Stromal cell of bone marrow (primary cell): ENCODE measurements at places on chromosomes 16 and 17.
A peak's percentile ranks its signal among the peaks of the same experiment; 100 is the strongest.

- DNase-seq, result no peak
Measured at GRCh38 chr16:79469999-79470398, 130.5 kb downstream of the MAF start.

DNA sequence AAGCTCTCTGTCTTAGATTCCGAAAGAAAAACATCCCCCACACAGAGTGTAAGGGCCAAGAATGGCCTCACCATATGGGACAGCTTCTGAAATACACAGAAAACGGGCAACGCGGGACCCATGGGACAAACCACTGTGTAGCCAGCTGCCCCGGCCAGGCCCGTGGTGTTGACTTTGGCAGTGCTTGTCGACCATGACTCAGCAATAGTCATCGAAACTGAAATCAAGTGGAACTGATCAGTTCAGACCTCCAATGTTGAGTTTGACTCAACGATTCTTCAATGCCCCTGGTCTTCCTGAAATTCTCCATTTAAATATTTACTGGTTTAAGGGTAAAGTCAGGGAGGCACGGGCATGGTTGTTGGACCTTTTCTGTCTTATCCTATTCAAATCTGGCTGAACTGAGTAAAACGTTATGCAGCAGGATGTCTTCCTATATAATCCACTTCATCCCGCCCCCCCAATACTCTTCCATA, 27.5 kb downstream of the ZFHX3 start:
- peak; percentile 98 for DNase-seq

DNA sequence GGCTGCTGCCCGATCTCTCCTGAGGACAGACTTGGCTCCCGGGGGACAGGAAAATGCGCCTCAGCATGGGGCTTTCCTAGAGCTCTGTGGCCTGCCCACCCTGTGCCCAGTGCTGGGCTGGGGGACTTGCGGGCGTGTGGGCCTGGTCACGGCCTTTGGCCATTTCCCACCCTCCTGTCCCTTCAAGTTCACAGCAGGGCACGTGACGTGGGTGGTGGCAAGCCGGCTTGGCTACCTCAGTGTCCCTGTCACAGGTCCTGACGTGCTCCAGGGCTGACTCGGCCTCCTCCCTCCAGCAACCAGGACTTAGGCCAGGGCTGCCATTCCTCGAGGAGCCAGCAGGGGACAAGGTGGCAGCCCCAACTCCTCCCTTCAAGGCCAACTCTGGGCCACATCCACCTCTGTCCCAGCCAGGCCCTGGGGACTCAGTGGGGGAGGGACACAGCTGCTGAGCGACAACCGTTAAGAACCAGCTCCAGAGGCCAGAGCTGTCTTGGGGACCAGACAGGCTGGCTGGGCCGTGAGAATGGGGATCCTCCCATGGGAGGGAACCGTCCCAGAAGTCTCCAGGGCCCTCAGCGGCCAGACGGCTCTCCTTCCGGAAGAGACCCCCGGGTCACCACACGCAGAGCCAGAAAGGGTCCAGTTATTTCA, 981 bp upstream of the UNC13D start:
- DNase-seq, result peak; percentile 36

DNA sequence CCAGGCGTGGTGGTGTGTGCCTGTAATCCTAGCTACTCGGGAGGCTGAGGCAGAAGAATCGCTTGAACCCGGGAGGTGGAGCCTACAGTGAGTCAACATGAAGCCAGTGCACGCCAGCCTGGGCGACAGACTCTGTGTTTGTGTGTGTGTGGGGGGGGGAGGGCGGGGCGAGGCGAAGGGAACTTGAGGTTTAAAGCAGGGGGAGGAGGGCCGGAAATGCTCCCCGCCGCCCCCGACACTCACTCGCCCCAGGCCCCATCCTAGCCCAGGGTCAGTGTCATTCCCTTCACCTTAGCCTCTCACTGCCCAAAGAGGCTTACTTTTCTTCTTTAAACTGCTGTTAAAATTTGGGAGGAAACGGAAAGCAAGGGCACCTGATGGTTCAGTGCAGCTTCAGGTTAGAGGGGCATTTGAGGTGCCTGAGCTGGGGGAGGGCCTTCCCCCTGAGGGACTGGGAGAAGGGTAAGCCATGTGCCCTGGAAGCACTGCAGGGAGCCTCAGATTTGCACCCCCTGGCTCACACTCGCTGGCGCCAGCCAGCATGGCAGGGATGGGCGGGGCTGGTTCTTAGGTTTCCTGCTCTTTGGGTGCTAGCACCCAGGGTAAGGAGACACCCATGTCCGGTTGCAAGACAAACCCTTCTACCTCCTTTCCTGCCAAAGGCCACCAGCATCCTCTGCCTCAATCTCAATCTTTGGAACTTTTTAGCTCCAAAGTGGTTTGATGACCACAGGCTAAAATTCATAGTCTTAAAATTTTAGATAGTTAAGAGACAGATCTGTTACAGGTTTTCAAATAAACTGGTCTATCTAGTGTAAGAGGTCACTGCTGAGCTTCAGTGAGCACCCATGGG, 2.2 kb upstream of the LIMD2 start:
- no peak for DNase-seq

GRCh38 chr16:54040975-54041374, 245.6 kb downstream of the IRX3 start:
- DNase-seq, result no peak

DNA sequence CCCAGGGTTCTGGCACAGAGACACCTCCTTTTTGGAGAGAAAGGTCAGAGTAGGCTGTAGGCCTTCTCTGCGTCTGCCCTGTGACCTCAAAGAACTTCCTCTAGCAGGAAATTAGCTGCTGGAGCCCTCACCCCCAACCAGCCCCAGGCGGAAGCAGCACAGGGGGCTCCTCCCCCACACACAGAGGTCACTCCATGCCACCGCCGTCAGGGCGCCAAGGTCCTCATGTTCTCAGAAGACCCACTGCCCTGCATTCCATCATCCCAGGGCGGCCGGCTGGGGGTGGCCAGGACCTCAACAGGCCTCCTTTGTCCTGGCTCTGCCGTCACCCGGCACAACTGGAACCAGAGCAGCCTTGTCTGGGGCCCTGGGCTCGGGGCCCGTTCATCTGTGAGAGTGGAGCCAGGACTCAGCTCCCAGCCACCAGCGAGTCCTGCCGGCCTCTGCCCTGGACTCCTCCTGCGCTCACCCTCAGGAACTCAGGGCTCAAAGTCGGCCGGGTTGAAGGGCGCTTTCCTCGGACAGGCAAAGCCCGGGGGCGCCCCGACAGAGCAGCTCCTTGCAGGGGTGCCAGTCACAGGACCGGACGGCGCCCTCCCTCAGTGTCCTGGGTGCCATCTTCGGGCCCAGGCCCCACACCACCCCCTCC, 1.2 kb downstream of the TMC6 start:
- no peak for DNase-seq

DNA sequence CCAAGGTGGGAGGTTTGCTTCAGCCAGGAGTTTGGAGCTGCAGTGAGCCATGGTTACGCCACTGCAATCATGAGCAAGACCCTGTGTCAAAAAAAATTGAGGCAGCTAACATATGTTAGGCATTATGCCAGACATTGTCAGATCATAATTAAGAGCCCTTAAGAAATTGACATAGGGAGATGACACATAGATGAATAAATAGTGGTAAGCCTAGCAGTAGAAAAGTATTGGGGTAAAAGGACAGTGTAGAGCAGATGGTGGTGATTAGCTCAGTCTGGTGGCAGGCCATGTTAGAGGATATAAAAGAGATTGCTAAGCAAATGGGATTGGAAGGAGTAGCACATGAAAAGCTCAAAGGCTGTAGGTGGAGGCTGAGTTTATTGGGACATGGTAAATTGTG, 22.6 kb downstream of the SRCAP start:
- DNase-seq, result no peak

DNA sequence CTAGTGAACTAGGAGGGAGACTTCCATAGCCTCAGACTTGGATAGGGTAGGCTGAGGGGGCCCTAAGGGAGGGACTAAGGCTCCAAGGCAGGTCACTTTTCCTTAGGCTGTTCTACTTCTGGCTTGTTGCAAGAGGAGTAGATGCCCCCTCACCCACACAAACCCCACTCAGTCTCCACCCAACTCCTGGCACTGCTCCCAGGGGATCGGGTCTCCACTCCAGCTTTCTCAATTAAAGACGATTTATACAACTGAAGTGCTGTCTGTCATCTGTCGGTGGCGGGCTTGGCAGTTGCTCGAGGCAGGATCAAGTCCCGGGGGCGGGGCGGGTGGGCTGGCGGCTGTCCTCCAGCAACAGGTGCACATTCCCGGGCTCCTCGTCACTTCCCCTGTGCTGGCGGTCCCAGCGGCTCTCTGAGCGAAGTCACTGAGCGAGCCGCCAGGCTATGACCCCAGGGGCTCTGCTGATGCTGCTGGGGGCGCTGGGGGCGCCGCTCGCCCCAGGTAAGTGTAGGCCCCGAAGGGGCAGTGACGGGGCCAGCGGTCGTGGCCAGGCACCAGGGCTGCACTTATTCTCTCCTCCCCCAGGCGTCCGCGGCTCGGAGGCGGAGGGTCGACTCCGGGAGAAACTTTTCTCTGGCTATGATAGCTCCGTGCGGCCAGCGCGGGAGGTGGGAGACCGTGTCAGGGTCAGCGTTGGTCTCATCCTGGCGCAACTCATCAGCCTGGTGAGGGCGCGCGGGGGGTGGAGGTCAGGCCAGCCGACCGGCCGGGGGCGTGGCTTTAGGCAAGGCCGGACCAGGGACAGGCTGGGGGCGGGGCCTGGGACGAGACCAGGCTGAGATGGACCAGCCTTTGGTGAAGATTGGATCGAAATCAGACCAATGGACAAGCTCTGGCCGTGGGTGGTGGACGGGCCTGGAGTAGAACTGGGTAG, at the start of gene CHRNB1:
Gene CHRNB1 (plus strand): TSS at position 380 of the 937 bp plus-strand sequence. CDS start 67 bp downstream, at position 447.
- no peak for DNase-seq

DNA sequence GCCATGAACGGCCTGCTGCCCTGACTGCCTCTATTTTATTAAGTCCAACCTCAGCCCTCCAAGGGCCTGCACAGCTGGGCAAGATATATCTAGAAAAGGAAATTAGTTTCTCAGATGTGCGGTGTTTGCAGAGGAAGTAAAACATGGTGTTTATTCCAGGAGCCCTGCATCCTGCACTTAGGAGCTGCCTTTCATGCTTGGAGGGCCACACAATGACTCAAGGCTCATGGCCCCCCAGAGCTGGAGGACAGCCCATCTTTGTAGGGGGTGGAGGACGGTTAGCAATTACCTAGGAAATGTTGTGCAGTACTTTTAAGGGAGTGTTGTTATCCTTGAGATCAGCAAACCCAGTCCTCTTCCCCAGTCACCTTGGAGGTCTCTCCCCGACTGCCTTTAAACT, 80.5 kb downstream of the COPRS start:
- no peak for DNase-seq

- DNase-seq, result peak; percentile 43
Measured at GRCh38 chr17:21573961-21574610, 118.2 kb upstream of the KCNJ18 start.

DNA sequence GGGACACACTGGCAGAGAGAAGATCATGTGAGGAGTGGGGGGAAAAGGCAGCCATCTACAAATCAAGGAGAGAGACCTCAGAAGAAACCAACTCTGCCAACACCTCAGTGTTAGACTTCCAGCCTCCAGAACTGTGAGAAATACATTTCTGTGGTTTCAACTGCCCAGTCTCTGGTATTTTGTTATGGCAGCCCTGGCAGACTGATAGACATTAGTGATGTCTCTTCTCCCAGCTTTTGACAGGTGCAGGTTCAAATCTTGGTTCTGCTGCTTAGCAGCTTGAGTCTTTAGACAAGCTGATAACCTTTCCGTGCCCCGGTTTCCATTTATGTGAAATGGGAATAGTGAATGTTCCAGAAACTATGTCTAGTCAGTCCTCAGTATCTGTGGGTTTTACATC, 199.5 kb downstream of the SNX29 start:
- no peak for DNase-seq

DNA sequence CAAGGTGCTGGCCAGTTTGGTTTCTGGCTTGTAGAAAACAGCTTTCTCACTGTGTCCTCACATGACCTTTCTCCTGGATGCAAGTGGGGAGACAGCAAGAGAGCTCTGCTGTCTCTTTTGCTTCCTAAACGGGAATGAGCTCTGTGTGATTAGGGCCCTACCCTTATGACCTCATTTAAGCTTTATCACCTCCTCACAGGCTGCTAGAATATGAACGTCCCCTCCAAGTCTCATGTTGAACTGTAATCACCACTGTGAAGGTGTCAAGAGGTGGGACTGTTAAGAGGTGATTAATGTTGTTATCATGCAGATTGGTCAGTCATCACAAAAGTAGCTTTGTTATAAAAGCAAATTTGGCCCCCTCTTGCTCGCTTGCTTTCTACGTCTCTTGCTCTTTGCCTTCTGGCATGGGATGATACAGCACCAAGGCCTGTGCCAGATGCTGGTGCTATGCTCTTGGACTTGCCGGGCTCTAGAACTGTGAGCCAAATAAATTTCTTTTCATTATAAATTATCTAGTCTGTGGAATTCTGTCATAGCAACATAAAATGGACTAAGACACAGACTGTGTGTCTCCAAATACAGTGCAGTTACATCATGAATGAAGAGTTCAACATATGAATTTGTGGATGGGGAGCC, 14.8 kb upstream of the POLR3E start:
- no peak for DNase-seq

DNA sequence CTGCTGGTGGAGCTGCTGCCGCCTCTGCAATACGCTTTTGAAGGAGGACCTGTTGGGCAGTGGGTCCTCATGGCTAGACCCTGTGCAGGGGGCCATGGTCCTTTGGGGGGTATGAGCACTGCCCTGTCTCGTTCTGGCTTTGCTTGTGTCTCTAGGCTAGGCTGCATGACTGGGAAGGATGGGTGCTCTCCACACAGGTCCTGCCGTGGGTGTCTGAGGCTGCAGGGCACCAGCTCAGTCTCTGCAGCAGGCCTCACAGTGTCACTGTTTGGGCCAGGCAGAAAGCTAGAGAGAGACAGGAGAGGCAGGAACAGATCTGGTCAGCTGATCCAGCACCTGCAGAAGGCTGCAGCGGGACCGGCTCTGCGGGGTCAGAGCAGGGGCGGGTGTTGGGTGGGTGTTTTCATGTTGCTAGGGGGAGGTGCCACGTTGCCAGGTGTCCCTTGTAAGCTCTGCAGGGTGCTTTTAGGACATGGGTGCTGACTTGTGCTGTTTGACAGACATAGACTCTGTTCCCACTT, 111.4 kb downstream of the SNX29 start:
- DNase-seq, result no peak

- DNase-seq, result peak; percentile 24
Measured at GRCh38 chr16:19167710-19168370, at the start of gene SYT17. Gene SYT17 (plus strand): TSS chr16:19168240. CDS start chr16:19168647, 407 bp downstream.

GRCh38 chr17:59368218-59368857, 36.9 kb downstream of the YPEL2 start:
- no peak for DNase-seq

- no peak for DNase-seq
Measured at GRCh38 chr17:82690786-82691489, 7.6 kb downstream of the RAB40B start.

GRCh38 chr16:181565-182021, 1.3 kb downstream of the HBQ1 start:
- DNase-seq, result no peak
